ENCODE measurements at places on chromosomes 3 and 15. TPM values are rescaled to one million over a fixed set of nuclear protein-coding genes. Genes with fewer than 3 reads are reported as not detected.

Gene MASP1
- 507 TPM for total RNA-seq

Gene C2CD4A
- total RNA-seq: not detected

Gene GHSR
- total RNA-seq: not detected

GRCh38 chr15:38555686-38556334 lies 8.8 kb downstream of the RASGRP1 start:
- DNase-seq: peak; percentile 30

GRCh38 chr3:168881804-168882203 lies 781.7 kb downstream of the MECOM start:
- DNase-seq: no peak

DNA sequence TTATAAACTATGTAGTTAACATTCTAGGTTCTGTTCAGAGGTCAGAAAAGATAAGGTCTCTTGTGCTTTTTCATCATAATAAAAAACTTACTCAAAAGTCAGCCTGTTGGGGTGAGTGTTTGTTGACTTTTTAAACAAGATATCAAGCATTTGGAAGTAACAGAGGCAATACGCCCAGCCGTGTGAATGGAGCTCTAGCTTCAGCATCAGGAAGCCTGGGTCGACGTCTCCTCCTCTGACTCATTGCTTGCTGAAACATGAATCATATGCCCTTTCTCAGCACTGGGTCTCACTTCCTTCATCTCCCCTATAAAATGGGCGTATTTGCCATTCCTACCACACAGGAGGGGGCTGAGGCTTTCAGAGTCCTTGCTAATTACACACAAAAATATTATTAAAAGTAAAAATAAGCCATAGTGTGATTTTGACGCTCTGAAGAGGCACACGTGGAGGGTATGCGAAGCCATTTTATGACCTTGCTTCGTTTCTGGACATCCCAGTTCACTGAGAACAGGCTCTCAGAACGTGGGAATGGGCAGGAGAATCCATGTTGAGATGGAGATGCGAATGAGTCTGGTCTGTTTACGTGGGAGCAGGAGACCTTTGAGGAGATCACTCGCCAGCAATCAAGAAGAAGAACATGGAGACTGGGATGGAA lies 220.8 kb upstream of the TPRG1 start:
- peak; percentile 97 for DNase-seq

DNA sequence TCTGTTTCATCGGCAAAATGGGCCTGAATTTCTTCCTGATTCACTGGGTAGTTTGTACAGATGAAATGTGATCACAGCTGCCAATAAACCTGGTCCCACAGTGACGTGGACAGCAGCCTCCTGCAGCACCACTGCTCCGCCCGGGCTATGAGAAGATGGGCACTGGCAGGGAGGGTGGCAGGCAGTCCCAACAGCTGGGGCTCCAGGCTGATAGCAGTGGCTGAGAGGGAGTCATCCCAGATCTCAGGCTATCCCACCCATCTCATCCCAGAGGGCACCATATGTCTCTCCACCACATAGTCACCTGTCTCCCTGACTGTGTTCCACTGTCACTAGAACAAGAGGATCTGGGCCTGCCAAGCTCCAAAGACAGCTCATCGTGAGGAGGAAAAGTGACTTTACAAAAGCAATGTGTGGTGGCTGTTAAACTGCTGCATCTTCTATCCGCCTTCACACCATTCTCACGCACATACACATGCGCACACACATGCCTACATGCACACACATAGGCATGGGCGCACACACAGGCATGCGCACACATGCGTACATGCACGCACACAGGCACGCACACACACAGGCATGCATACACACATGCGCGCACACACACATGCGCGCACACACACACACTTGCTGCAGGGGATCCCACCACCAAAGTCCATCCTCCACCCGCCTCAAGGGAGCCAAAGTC lies 46.2 kb downstream of the RGMA start:
- DNase-seq: no peak

DNA sequence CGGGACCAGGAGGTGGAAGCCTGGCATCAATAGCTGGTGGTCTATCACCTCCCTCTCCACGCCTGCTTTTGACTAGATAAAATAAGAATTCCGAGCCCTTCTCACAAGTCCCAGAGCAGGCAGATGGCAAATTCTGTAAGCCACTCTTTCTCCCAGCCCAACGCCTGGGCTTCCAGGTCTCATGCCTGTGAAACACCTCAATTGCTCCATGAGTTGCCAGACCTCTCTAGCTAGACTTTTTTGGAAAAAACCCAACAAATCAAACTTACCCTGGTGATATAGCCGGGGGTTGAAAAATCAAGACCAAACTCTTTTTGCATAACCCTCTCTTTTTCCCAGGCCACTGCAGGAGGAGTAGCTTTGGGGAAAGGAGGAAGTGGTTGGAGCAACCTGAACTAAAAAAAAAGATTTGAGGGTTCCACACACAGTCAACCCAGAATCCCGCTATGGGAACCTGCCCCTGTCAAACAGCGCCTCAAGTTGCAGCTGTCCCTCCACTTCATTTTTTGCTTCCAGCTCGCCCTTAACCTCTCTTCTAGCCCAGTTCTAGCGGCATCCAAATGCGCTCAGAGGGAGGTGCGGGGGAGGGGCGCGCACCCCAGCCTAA lies 7.0 kb downstream of the BHLHE40 start:
- peak; percentile 28 for DNase-seq

- peak; percentile 80 for DNase-seq
These were observed 455 bp upstream of the SNAP23 start for GRCh38 chr15:42494998-42495360.

GRCh38 chr3:45027441-45027840 lies 1.3 kb downstream of the CLEC3B start:
- DNase-seq: no peak
